Left hindlimb (tissue), 1 donor: ENCODE measurements at places on chromosomes 1 and 21.

DNA sequence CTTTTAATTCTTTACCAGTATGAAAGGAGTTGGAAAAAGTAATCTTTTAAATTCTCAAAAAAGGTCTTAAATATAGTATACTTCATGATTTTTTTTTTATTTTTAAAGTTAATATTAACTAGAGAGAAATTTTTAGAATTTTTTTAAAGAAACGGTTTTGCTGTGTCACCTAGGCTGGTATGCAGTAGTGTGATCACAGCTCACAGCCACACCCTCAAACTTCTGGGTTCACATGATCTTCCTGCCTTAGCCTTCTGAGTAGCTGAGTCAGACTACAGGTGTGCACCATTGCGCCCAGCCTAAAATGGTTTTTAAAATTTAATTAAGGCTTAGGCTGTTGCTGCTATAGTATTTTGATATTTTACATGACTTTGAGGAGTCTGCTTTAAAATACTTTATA lies 52.4 kb downstream of the TLCD4 start:
- no peak for DNase-seq

GRCh38 chr21:15444118-15444960 lies 285.4 kb upstream of the USP25 start:
- no peak for DNase-seq

GRCh38 chr1:205926213-205926612 lies 17.0 kb downstream of the SLC26A9 start:
- no peak for DNase-seq

- DNase-seq, result no peak
Measured at GRCh38 chr1:41447995-41448770, 36.3 kb downstream of the EDN2 start.

- no peak for DNase-seq
Measured at GRCh38 chr1:8347635-8348034, 29.7 kb downstream of the SLC45A1 start.

DNA sequence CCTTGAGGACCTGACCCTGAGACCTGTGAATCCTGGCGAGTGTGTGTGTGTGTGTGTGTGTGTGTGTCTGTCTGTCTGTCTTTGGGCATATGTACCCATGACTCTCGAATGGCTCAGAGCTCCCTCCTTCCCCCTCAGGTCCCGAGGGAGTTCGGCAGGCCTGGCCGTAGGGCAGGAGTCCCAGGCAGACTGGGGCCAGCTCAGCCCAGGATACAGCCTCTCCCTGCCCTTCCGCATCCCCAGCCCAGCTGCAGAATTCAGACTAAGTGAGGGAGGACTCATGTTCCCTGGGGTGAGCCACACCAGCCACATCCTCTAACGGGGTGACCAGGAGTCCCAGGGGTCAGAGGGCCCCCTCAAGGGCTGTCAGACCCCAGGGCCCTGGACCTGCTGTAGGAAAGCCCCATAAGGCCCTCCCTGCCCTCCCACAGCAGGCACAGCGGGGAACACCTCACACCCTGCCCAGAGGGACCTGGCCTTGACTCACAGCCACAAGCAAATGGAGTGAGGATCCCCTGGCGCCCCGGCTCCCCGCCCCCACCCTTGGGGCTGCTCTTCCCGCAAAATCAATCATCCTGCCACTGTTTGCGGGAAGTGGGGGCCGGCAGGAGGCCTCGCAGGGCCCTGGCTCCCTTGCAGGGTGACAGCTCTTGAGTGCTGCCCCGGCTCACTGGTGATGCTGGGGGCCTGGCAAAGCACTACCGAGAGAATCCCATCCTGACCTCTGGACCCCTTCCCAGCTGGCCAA lies 101.7 kb upstream of the CASZ1 start:
- no peak for DNase-seq

- DNase-seq, result no peak
Measured at GRCh38 chr21:44899768-44900558, 20.7 kb downstream of the ITGB2 start.

- DNase-seq, result no peak
Measured at GRCh38 chr1:117838911-117839310, 90.5 kb downstream of the GDAP2 start.

- DNase-seq, result no peak
Measured at GRCh38 chr1:16351456-16351993, 755 bp downstream of the FBXO42 start.

DNA sequence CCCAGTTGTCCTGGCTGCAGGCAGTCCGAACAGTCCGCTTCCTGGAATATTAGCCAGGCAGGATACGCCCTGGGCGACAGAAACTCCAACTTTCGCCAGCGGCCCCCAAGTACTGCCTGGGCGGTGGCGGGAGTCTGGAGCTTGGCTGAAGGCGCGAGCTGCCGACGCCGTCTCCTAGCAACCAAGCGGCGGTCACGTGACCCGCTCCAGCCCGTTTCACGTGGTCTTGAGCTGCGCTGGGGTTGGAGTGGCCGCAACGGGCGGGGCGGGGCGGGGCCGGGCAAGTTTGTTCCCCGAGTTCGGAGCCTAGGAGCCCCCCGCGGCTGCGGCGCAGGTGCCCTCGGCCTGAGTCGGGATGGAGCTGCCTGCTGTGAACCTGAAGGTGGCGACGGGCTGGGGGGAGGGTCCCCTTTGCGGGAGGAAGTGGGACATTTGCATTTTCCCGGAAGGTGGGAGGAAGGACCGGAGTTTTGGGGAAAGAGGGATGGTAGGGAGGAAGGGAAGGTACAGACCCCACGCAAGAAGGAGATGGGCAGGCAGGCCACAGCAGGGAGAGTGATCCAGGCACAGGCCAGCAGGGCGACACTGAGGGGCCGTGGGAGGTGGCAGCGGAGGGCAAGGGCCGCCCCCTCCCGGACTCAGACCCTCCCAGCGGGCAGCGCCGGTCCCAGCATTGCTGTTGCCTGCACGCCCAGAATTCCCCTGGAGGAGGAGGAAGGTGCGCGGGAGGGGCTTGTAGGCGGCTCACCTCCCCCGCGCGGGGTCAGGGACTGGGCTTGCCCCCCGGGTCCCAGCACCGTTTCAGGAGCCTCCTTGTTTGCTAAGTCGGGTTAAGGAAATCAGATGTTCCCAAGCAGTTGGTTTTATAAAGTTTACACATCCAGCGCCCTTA lies at the start of gene AGTRAP:
AGTRAP (plus strand) TSS at position 283 of the 892 bp plus-strand sequence; CDS start at position 356, 73 bp downstream.
- DNase-seq, result peak; percentile 97

- DNase-seq, result no peak
Measured at GRCh38 chr1:3695326-3696217, 43.3 kb downstream of the TP73 start.

DNA sequence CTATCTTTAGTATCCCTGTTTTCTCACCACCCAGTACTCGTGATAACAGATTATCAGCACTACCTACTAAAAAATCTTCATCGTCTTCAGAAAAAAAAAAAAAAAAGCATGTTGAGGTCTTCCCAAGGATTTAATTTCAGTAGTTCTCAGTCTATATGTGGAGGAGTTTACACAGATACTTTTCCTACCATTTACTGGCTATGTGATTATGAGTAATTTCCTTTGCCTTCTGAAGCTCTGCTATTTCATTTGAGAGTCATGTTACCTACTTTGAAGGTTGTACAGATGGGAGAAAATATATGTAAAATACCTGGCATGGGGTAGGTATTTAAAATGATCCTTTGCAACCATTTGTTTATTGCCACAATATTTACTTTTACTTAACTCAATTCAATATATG lies 399.7 kb downstream of the NEGR1 start:
- no peak for DNase-seq

GRCh38 chr1:210332719-210333398 lies 4.2 kb downstream of the HHAT start:
- DNase-seq, result no peak

DNA sequence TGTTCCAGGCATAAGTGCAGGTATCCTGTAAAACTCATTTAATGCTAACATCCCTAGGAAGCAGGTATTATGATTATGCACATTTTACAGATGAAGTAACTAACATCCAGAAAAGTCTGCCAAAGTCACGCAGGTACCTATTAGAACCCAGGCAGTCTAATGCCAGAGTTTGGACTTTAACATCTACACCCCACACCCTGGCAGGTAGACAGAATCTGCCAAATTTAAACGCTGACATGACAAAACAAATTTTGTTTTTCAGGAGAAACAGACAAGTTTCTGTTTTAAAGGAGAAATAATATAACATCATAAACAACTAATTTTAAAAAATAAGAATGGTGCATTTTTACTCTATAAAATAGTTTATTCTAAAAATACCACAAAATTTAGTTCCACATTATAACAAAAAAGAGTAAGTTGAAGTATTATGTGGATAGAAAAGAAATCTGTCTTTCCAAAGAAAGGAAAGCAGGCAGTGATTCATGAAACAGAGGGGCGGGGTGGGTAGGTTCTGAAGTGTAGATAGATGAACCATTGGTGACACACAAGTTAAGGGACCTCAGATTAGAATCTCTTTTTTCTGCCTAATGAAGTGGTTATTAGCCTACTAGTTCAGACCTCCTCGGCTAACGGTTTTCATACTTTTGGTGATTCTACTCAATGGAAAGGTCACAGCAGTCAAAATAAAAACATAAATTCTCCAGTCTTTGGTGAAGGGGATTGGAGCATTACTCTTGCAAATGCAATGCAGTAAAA lies 1.7 kb downstream of the ASPM start:
- DNase-seq, result no peak

GRCh38 chr1:22753481-22753971 lies 42.9 kb downstream of the EPHB2 start:
- DNase-seq, result peak; percentile 69

DNA sequence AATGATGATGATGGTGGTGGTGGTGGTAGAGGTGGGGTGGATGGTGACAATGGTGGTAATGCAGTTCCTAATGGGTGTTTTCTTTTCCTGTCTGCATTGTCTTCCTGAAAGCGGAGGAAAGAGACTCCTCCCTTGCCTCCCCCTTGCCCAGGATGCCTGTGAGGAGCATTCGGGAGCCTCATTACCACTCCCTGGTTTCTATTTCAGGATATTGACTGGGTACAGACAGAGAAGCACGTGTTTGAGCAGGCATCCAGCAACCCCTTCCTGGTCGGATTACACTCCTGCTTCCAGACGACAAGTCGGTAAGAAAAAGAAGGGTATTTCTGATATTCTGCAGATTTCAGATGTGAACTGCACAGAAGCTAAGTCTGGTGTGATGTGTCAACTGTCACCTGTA lies 38.8 kb downstream of the FAAP20 start:
- no peak for DNase-seq

GRCh38 chr1:175157200-175157599 lies 35.4 kb downstream of the KIAA0040 start:
- DNase-seq, result no peak

DNA sequence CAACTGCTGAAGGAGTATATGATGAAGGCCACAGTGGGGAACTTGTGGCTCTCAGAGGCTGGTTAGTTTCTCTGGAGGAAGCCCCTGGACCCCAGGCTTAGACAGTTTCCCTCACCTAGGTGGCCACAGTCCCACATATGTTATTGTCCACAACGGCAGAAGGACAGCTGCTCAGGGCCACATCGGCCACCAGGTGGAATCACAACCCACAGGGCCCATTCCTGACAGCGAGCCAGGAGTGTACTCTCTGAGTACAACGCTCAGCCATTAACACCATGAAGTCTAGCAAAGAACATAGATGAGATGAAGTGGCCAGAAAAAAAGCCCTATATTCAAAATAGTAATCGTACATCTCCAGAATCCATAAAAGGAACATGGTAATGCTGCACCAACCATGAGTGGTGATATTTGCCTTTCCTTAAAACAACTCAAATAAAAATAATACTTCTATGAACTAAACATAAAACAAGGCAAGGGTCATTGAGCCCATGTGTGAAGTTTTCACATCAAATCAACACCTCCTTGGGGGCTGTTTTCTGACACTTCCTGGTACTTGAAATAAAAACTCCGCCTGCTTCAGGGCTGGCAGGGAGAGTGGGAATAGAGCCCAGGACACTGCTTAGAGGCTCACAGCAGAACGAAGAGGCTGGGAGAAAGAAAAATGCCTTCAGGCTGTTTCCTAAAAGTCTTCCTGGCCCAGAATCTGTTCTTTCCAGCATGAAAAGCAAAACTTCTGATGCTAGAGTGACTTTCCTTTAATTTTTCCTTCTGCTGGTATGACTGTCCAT lies 383.3 kb downstream of the HHAT start:
- DNase-seq, result no peak

DNA sequence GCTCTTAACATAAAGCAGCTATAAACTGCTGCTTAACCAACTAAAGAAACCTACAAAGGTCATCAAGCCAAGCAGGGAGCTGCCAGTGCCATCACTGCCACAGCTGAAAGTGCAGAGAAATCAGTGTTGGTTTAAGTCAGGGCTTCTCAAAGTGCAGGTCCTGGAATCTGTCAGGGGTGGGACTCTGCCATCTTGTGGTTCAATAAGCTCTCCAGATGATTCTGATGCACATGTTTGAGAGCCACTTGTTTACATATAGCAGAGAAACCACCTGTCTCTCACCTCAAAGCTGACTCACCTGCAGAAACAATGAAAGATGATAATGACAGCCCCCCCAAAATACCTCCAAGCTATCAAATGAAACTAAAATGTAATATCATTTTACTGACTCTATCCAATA lies 49.3 kb downstream of the SH3GLB1 start:
- DNase-seq, result no peak

- peak; percentile 12 for DNase-seq
Measured at GRCh38 chr1:5742032-5742431, 250.2 kb downstream of the NPHP4 start.

GRCh38 chr1:198056255-198056654 lies 100.5 kb upstream of the NEK7 start:
- DNase-seq, result no peak

- no peak for DNase-seq
Measured at GRCh38 chr1:39292401-39292800, 87.9 kb downstream of the MACF1 start.

DNA sequence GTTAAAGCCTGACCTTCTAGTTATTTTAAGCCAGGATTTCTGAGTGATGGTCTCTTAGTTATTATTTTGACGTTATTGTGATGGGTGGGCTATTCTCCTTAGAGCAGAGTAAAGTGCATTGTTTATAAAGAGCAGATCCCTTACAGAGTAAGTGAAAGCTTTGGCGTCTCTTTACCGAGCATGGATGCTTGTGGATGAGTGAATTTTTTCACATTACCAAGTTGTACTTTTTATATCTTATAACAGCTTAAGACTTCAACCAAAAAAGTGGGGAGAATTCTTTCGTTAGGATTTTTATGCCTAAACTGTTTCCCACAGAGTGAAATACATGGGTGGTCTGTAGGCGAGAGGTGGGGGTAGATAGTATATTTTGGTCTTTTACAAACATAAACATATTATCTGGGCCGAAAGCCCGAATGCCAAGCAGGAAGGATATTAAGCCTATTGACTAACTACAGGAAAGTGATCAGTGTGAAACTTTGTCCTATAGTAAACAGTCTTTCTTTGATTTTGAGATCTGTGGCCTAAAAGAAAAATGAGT lies 279.1 kb upstream of the C1orf105 start:
- no peak for DNase-seq

DNA sequence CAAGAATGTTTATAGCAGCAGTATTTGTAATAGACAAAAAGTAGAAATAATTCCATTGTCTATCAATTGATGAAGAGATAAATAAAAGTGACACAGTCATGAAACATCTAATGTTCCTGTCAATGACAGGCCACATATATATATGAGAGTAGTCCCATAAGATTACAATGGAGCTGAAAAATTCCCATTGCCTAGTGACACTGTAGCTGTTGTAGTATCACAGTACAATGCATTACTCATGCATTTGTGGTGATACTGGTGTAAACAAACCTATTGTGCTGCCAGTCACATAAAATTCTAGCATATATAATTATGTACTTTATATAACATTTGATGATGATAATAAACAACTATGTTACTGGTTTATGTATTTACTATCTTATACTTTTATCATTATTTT lies 141.9 kb upstream of the LYPLAL1 start:
- no peak for DNase-seq
